ENCODE measurements at places on chromosomes 12 and 14.

DNA sequence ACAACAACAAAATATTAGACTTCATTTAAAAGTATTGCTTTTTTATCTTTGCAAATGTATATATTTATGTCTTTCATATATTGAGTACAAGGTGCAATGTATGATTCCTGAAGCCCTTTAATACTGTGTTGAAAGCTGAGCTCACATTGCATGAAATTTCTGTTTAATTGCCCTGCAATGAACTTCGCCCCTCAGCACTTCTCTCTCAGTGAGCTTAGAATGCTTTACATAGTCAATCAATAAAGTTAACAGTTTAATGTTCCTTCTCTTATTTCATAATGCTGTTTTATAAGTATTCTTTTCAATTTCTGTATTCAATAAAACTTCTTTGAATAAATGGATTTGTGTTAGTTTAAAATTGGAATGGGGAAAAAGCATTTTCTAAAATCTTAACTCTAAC is 607.1 kb downstream of the SOX5 start:
- no peak for DNase-seq

DNA sequence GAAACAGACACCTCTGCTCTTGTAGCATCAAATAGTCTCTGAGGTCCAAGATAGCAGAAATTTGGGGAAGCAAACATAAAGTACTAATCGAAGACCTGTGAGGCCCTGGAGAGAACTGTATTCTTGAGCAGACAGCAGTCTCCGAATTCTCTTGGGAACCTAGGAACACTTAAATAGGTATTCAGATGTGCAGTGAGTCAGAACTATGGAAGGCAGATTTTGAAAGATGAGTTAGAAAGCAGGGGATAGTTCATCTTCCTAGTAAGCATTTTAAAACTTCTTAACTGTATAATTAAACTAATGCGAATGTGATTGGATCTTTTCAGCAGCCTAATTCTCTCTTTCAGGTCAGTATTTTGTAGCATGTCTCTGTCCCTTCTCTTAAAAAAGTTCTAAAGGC is 30.6 kb downstream of the NAA30 start:
- DNase-seq = peak; percentile 31

- DNase-seq = no peak
Measured at GRCh38 chr14:53964249-53964648, 7.6 kb upstream of the BMP4 start.

DNA sequence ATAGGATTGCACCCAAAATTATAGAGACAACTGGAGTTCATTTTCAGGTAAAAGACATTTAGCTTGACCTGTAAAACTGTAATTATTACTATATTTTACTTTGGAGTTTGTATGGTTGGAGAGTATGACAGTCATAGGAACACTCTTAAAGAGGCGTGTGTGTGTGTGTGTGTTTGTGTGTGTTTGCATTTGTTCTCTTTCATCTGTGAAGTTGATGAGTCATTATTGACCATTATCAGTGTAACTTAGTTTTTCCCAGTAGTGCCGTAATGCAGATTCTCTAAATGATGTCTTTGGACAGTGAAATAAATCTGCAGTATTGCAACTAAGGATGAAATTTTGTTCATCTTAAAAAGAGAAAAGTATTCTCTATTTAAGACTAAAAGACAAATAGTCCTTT is 13.0 kb downstream of the WASHC4 start:
- DNase-seq = no peak

DNA sequence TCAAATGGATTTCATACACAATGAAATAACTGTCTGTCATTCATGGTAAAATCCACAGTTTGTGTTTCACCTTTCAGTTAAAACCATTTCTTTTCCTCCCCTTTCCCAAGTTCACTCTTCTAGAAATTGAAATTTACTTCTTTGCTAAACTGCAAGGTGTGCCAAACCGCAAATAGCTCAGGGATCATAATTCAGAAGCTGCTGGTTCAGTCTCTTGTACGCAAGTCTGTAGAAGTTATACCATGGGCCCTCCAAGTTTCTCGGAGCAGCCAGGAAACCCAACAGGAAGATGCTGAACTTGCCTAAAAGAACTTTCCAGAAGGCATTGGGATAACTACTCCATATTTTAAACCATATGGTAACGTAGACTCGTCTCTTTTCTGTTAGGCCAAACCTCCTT is 268.9 kb downstream of the FLRT2 start:
- DNase-seq = no peak

DNA sequence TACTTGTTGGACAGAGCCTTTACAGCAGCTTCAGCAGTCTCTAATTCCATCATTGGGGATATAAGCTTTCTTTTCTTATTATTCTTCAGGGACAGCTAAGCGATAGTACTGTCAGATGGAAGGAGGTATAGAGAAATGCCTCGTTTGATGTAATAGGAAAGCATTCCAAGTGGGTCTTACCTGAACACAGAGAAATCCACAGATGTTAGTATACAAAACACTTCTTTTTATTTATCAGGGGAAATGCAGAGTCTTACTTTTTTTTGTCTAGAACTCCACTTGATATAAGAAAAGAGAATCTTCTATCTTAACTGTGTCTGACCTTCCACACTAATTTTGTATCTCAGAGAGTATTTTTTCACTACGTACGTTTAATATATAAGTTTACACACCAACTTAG is 1.9 kb downstream of the SYT1 start:
- DNase-seq = no peak

- no peak for DNase-seq
Measured at GRCh38 chr14:93745603-93746273, 42.5 kb downstream of the PRIMA1 start.

GRCh38 chr14:89641495-89642175 is 224.6 kb upstream of the FOXN3 start:
- no peak for DNase-seq

DNA sequence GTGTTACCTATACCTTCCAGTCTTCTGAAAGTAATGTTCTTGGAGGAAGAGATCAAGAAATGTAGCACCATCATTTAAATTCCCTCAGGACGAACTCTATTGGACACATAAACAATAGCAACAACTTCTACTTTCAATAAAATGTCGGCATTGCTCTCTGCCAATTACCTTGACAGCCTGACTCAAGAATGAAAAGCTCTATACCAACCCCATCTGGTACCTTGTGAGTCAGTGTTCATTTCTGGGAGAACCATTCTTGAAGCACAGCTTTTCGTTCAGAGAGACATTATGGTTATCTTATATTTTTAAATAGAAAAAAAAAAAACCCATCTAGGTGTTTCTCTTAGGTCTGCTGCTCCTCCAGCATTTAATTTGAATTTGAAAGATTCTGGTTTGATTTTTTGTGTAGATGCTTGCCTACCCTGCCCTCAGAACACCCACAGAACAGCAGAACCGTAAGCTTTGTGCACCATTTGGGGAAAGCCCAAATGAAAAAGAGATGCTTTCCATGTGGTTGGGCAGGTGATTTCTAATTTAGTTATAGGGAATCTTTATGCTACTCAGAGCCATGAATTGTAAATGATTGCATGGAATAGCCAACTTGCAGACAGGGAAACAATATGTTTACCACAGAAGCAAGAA is 156.0 kb downstream of the SAMD4A start:
- peak; percentile 60 for DNase-seq

- DNase-seq = no peak
Measured at GRCh38 chr12:96211988-96212387, 17.8 kb downstream of the ELK3 start.

GRCh38 chr14:29858299-29858698 is 69.3 kb downstream of the PRKD1 start:
- no peak for DNase-seq

DNA sequence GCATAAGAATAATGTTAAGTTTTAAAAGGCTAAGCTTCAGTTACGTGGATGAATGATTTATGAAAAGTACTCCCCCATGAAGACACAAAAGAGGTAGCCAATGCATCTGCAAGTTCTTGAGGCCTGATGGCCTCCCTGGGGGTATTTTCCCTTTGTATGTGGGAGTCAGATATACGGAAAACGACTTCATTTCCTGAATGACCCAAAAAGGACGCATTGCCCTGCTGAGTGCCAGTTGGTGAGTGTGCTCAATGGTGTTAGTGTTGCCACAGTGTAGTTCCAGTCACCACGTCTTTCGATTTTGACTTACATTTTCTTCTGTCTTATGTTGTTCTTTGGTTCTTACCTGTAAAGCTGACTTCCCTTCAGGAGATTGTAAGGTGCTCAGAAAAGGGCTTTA is 8.0 kb downstream of the ETV6 start:
- peak; percentile 29 for DNase-seq

DNA sequence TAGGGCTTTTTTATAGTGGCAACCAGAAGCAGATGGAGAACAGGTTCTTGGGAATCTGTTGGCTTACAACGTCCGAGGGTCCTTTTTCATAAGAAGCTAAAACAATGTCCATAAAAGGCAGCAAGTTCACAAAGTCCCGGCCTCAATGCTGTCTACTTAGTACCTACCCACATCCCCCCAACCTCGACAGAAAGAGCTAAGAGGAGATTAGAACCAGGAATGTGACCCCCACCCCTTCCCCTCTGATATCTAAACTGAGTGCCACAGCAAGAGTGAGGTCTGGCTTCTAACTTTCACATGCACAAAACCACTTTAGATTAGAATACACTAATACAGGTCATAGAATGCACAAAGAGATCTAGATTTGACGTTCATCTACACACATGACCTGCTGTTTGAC is 4.5 kb downstream of the DPF3 start:
- DNase-seq = no peak

DNA sequence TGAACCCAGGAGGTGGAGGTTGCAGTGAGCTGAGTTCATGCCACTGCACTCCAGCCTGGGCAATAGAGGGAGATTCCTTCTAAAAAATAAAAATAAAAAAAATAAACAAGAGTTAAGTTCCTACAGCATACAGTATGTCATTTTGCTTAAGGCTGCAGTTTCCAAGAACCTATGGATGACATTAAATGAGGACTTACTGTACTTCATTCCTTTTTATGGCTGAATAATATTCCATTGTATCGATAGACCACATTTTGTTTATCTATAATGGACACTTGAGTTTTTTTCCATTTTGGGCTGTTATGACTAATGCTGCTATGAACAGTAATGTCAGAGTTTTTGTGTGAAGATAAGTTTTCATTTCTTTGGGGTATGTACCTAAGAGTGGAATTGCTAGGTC is 17.4 kb downstream of the RASAL1 start:
- no peak for DNase-seq

GRCh38 chr14:55540847-55541773 is 38.9 kb upstream of the KTN1 start:
- peak; percentile 6 for DNase-seq

DNA sequence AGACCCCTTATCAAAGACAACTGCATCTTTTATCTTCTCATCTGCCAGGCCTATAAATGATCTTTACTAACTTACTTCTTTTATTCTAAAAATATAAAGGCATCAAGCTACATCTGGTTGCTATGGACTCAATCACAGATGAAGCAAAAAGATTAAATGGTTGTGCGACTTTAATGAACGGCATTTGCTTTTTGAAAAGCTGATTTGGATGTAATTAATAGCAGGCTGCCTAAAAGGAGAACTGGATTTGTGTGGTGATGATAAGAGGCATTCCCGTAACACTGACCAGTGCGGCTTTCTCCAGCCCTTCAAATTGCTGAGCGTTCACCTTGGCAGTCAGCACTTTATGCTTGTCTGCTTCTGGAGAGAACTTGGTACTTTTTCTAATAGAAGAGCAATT is 103.8 kb downstream of the ARMH4 start:
- DNase-seq = no peak

- no peak for DNase-seq
Measured at GRCh38 chr12:68591734-68592418, 18.8 kb upstream of the RAP1B start.

- DNase-seq = no peak
Measured at GRCh38 chr14:72597252-72598233, 296.4 kb downstream of the DPF3 start.

GRCh38 chr14:75886636-75887348 is 95.0 kb downstream of the TGFB3 start:
- peak; percentile 59 for DNase-seq

DNA sequence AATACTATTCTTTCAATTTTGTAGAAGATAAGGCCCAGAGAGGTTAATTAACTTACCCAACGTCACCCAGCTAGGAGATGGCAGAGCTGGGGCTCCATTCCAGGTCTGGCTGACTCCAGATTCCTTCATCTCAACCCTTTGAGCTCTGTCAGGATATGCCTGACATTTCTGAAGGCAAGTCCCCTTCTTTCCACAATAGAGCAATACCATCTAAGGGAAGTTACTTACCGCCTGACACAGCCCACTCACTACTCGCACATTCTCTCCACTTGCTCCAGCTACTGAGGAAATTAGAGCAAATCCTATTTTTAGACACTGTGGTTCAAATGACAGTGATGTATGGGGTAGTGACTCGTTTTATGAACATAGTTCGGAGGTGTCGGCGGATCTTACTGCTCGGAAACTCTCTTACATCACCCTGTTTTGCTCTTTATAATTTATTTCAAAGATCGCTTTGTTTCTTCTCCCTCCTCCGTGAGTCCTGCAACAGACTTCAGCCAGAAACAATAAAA is 2.0 kb upstream of the WSCD2 start:
- DNase-seq = no peak

- peak; percentile 64 for DNase-seq
Measured at GRCh38 chr12:15677726-15678201, 111.4 kb downstream of the EPS8 start.

GRCh38 chr14:71722885-71723284 is 209.3 kb upstream of the RGS6 start:
- no peak for DNase-seq

DNA sequence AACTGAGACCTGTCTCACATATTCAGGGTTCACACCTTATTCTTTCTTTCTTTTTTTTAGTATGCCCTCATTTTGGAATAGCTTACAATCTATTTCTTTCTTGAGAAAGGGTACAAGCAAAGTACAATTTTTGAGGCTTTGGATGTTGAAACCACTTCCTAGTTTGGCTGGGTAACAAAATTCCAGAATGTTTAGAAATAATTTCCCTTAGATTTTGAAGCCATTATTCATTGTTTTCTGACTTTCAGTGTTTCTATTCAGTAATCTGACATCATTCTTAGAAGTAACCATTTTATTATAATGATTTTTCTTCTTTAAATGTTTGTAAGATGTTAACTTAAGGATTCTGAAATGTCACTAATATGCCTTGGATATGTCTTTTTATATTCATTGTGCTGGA is 28.2 kb downstream of the ST8SIA1 start:
- no peak for DNase-seq

DNA sequence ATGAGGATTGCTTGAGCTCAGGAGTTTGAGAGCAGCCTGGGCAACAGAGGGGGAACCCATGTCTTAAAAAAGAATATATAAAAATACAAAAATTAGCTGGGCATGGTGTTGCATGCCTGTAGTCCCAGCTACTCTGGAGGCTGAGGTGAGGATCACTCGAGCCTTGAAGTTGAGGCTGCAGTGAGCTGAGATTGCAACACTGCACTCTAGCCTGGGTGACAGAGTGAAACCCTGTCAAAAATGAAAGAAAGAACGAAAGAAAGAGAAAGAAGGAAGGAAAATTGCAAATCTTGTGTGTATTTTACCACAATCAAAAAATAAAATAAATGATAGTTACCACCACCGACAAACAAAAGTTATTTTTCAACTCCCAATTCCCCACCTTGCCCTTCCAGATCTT is 45.3 kb downstream of the SPRING1 start:
- DNase-seq = no peak
